Type B pancreatic cell (in vitro differentiated cells): ENCODE measurements at places on chromosomes 13 and 19.

GRCh38 chr19:10921910-10922637, 6.4 kb downstream of the YIPF2 start:
- no peak for DNase-seq

GRCh38 chr13:59963383-59963782, 200.3 kb downstream of the DIAPH3 start:
- DNase-seq: no peak

GRCh38 chr19:4987256-4987655, 18.3 kb downstream of the KDM4B start:
- no peak for DNase-seq

DNA sequence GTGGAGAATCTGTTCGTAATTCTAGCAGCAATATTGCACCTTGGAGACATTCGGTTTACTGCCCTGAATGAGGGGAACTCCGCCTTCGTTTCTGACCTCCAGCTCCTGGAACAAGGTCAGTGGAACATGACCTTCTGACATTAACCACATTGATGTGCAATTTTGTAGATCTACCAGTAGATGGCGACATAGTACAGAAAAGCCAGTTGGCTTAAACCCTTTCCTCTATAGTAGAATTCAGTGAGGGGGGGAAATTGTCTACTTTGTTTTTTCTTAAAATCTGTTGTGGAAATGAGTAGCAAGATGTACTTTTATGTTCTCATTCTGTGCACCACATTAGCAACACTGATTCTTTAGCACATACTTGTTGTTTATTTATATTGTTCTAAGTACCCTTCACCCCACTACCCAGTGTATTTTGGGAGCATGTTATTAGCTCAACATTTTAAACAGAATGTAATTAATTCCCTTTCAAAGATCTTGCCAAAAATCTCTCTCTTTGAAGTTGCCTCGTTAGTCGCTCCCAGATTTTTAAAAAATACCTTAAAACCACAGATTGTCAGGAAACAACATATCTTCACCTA, 332.2 kb downstream of the MYO16 start:
- no peak for DNase-seq

DNA sequence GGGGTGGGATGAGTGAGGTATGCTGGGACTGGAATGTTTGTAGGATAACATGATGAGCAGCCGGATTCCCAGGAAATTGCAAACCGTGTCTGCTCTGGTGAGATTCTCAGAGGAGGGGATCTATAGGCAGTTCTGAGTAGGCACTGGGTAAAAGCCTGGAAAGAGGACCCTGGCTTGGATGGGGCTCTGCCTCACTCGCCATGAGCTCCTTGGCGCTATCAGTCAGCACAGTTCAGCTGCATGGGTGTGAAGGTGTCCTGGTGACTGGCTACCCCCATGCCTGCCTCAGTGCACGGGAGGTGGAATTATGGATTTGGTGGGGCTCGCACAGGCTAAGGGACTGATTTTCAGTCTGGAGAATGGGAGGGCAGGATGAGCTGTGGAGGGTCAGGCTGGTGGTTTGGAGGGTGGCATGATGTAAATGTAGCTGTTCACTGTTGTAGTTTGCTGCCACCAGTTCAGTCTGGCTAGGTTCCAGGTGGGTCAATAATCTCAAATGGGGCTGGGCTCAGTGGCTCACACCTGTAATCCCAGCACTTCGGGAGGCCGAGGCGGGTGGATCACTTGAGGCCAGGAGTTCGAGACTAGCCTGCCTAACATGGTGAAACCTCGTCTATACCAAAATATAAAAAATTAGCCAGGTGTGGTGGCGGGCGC, 9.2 kb upstream of the ZNF627 start:
- DNase-seq: no peak

DNA sequence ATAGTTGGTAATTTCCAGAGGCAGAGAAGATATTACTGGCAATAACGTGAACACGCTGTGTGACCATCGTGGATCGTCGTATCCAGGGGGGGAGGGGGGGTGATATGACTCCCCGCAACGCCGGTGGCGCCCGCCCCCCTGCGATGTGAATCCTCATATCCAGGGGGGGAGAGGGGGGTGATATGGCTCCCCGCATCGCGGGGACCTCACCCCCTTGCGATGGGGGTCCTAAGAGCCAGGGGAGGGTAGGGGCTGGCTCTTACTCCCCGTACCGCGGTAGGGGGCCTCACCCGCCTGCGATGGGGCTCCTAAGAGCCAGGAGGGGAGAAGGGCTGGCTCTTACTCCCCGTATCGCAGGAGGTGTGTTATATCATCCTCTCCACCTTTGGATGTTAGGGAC, 31.3 kb upstream of the RGCC start:
- no peak for DNase-seq

DNA sequence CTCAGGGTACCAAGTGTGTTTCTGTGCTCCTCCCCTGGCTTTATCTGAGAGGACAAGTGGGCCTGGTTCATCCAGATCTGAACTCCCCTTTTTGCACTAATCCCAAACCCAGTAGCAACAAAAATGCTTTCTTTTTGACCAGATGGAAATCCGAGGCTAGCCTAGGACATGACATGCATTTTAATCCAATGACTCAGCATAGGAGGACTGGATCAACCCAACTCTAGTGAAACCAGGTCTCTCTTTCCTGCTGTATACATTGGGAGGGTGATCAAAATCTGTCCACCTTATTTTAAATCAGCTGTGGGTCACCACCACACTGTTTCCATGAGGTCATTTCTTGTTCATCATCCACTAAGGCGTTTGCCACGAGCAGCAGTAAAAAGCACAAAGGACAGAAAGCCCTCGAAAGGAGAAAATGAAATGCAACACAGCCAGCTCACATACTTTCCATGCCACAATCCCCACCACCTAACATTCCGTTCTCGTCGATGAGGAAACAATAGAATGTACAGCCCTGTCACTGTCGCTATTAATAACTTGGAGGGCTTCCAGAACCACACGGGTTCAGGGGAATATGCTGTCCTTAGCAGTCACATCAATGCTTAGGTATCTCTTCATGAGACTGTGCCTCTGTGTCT, 543.0 kb downstream of the IRS2 start:
- DNase-seq: no peak

DNA sequence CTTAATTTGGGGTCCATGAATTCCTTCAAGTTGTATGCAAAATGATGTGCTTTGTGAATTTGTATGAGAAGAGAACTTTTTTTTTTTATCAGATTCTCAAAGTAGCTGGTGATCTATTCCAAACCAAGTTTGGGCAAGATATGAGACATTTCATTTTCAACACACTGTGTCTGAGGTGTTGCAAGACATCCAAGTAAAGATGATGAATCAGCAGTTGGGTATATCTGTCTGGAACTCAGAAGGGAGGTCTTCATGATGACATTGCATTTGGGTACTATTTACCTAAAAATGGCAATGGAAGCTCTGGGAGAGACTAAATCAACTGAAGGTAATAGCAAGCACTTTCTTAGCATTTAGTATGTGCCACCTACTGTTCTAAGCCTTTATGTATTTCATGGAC, 2.8 kb downstream of the FAM124A start:
- no peak for DNase-seq

- no peak for DNase-seq
Measured at GRCh38 chr13:110531671-110532083, 29.8 kb downstream of the RAB20 start.

GRCh38 chr13:38854226-38854625, 136.4 kb downstream of the STOML3 start:
- no peak for DNase-seq

DNA sequence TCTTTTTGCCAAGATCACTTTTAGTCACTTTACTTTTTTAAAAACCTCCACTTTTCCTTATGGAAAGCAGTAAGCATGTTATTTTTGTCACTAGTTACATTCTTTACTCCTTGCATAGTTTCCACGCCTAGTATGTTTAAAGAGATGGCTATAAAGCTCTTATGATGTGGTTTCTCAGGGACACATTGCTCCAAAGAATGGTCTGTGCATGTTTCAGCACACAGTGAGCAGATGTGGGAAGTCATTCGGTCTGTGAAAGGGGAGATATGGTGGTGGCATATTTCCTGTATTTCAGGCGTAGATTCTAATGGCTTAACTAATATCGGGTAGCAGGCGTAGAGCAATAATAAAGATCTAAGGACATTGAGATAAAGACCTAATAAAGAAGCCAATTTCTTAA, 180.7 kb downstream of the SLITRK6 start:
- DNase-seq: no peak

DNA sequence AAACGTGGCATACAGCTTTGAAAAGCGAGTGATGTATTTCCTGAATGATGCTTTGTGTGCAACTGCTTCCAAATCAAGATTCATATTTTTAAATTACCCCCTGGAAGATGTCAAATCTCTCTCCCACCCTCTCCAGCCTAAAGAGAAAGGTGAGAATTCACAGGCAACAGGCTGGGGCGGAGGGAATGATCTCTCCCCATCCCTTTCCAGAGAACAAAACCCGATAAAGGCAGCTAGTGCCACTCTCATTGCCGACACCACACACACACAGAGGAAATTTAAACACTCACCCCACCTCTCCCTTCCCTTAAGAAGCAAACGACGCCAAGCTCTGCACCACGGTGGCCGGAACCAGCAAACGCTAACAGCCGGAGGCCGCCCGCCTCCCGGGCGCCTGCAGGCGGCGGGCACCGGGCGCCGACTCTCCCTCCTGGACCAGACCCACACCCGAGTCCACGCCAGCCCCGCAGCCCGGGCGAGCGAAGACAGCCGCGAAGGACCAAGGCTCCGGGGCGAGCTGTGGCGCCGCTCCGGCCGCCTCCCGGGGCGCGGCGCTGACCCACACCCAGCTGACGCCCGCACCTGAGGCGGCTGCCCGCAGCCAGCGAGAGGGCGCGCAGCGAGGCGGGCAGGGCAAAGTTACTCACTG, 477 bp downstream of the LNX2 start:
- no peak for DNase-seq

GRCh38 chr13:60347690-60348089, 49.3 kb upstream of the TDRD3 start:
- no peak for DNase-seq

- no peak for DNase-seq
Measured at GRCh38 chr13:74476365-74476764, 342.2 kb upstream of the KLF12 start.
